ENCODE measurements at places on chromosomes 4 and X.

- DNase-seq: no peak
These were observed 52.1 kb downstream of the PWWP3B start for GRCh38 chrX:106220177-106220576.

DNA sequence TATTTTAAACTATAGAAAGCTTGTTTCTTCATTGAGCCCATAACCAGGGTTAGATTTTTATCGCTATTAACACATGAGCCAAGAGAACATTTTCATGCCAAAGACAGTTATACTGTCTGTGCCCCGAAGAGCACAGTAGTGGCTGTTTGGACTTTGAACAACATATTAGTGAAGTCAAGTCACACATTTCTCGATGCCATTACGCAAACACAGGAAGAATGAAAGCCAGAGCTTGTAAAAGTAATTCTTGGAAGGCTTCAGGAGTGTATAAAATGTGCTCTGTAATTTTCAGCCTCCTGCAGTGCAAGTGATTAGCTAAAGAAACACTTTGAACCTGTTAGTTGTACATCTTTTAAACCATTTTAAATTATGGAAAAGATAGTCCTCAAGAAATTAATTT lies 590.7 kb upstream of the PITX2 start:
- no peak for DNase-seq

DNA sequence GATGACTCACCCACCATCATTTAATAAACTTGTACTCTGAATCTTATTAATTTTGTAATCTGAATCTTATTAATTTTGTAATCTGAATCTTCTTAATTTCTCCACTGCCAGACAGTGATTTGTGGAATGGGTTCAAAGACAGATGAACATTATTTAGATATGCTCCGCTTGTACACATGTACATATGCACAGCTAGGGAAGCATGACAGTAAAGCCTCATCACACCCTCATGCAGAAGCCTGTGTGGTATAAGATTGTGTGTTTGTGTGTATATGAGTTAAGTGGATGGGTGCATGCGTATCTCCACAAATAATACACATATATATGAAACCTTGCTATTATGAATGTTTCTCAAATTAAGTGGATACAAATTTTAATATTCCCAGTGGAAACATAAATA lies 318.5 kb upstream of the SFRP2 start:
- no peak for DNase-seq

- DNase-seq: no peak
These were observed 14.6 kb upstream of the HNRNPD start for GRCh38 chr4:82388405-82388804.

DNA sequence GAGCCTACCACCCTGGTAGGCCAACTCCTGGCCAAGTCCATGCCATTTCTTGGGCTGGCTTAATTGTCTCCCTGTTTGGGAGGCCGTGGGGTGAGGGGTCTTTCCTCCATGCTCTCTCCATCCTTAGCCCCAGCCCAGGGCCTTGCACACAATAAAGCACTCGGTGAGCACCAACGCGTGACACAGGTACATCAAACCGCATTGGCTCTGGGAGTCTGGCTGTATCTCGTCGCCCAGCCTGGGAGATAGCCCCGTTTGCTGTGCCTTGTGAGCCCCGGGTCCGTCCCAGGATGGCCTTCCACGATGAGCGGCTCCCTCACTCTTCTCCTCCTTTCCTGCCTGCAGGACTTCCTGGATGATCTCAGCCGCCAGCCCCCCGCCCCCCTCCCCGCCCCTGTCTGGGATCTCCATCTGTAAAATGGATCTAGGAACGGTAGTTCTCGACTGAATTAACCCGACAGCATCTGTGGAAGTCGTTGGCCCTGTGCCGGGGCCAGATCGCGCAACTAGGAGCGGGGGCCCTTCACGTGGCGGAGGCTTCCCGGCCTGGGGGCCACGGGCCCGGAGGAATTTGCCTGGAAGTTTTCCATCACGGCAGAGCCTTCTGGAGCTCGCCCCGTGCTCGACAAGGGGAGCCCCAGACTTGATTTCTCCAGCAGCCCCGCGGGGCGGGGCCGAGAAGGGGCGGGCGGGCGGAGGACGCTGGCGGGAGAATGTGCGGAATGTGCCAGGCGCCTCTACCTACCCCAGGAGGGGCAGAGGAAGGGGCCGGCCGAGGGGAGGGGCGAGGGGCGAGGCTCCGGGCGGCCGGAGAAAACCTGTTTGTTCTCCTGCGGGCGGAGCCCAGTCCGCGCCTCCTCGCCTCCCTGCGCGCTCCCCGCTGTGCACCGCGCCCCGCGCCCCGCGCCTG lies at the start of gene ZNF185:
TSS of gene ZNF185 (plus strand) at position 846 of the 910 bp plus-strand sequence. CDS start 16,423 bp downstream, outside the sequence.
- no peak for DNase-seq

DNA sequence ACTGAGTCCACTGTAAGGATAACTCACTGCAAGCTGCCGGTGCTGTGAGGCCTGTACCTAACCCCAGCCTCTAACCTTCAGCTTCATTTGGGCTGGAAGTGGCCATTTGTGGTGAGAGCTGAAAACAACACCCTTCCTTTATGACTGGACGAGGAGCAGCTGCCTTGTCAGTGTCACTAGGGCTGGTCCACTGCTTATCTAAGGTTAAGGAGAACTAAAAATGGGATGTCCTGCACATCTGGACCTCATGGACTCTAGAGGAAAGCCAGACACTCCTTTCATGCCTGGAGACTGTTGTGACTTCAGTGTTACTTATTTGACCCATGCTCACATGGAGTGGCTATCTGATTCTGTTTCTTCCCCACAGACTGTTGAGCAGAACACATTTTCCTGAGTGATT lies 139.9 kb downstream of the ZNF518B start:
- DNase-seq: no peak

GRCh38 chrX:115602729-115603389 lies 41.9 kb downstream of the PLS3 start:
- DNase-seq: no peak

DNA sequence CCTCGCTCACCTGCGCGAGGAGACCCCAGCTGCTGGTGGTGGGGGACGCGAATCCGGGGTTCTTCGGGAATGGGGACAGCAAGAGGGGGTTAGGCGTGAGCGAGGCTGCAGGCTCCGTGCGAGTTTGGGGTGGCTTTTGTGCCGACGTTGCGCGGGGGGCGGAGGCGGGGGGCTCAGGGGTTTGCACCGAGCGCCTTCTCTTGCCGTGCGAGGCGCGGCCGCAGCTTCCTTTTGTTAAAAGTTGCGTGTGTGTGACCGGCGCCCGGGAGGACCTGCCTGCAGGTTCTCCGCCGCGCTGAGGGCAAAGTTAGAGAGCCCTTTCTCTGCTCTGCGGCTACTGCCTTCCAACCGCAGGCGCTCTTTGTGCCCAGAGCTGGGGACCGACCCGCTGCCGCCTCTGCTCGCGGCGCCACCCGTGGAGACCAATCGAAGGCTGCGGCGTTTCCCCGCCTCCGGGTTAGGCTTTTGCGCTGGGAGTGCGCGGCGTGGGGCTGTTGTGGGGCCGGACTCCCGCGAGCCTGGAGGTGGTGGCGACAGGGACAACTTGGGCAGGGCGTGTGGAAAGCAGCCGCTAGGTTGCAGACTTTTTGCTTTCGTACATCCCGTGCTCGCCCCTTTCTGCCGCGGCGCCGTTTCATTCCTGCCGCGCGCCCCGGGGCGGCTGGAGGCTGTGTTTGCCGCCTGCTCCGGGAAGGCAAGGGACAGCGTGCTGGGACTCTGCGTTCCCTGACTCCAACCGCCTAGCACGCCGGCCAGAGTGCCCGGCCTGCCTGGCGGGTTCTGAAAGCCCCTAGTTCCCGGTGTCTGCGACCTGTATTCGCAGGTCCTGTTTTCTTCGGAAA lies 716 bp downstream of the KIT start:
- DNase-seq: no peak

DNA sequence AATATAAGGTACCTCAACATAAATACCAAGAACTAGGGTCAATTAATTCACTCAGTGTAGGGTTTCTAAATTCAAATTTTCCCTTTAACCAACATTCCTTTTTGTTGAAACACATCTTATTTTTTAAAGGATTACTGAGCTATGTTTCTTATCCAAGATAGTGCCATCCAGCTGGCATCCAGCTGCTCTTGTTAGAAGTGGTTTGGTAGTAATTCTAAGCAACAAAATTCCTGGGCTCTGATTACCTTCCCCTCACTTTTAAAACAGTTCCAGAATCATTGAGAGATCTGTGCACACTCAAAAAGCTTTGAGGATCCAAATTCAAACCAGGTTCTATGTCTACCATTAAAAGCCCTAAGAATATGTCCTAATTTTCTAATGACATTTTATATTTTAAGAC lies 583.7 kb downstream of the TRIML1 start:
- DNase-seq: no peak

- no peak for DNase-seq
These were observed 85.3 kb upstream of the SLC4A4 start for GRCh38 chr4:71253545-71253944.

DNA sequence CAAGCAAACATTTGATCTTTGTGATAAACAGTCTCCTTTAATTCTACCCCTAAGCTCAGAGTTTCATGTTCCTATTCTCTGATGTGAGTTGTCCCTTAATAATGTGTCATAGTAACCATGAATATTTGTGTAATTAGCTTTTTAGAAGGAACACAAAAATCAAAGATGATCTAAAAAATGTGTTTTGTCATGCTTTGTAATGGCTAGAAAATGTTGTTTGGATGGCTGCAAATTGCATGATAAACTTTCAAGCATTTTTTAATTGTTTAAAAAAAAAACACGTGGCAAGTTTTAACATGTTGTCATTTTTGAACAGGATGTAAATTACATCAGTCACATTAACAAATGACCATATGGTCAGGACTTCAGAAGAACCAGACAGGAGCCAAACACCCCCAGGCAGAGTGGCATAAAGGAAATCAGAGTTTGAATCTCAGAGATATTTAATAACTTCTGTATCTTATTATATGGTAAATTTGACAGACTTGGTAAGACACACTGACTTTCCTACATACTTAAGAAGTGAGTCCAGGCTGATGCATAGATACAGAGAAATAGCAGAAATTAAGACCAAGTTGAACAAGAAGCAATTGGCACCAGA lies 223.9 kb upstream of the VEGFC start:
- DNase-seq: no peak

DNA sequence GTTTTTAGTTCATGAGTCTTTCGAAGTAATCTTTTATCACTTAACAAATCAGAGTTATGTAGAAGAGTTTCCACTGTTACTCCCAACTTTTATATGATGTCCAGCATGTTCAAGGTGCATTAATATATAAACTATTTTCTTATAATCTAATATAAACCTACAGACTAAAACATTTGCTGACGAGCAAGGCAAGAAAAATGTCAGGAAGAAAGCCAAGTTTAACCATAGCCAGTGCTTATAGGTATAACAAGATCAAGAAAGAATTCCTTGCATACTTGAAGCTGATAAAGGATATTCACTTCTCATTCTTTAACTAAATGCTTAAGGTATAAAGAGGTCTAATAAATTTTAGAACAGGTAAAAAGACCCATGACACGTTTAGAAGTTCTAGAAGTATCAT lies 167.7 kb downstream of the NPNT start:
- no peak for DNase-seq

DNA sequence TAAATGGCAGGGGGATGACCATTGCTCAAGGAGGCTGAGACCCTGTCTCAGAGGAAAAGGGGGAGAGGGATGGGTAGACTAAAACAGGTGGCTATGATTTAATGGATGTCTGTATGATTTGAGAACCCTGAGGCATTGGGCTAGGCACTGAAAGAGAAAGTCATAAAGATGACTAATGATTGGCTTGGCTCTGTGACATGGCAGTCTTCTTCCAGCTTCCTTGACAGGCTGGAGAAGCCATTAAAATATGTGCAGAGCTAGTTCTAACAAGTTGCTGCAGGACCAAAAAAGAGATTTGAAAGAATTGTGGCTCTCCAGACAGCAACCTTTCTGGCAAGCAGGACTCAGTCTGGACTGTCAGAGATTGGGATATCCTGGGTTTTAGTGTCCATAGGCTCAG lies 53.6 kb downstream of the AMER1 start:
- no peak for DNase-seq

DNA sequence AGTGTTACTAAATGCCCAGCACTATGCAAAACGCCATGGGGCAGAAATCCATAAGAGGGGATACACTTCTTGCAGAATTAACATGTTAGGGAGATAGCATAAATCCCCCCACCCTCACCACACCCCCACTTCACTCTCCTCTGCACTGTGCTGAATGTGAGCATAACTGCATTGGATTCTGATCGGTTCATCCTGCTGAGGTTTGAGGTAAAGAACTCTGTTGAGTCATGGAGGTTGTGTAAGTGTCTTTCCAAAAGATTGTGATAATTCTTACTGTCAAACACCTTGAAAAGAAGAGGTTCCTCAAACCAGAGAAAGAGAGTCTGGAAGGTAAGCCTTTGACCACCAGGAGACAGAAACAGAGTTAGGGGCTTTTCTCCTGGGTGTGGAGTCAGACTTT lies 43.6 kb downstream of the RBM47 start:
- DNase-seq: no peak

DNA sequence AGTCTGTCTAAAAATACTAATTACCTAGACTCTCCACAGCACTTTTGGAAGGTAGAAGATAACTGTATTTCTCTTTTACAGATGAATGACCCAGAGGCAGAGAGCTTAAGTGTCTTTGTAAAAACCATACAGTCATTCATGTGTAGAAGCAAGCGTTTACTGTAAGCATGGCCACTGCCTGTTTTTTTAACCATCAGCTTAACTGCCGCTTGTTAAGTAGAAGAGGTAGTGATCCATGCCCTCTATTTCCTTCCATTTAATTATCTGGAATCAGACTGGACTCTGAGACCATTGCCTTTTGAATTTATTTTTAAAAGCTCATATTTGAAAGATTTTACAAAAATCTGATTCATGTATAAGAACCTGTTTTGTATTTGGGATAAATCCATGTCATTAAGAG lies 111.2 kb upstream of the TECRL start:
- DNase-seq: no peak

DNA sequence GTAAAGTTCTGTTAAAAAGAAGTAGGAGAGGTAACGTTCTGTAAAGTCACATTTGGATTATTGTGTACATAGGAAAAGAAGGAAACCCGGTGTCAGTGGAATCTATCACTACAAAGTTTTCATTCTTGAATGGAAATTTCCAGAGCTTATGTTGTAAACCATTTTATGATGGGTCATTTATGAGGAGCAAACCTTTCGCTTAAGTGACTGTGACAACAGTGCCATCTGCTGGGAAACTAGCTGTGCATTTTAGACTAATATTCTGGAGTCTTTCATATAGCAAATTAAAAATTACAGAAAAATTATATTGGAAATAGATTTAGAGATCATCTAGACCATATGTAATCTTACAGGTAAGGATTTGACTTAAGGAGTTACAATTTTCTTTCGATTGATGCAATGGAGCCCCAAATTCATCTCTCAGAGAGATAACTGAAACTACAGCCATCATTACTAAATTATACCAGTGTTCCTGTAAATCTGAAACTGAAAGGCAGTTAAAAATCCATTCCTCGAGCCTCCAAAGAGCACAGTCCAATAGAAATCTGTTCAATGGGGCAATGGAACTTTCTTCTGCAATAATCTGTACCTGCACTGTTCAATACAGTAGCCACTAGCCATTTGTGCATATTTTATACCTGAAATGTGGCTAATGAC lies 26.9 kb downstream of the ASB9 start:
- no peak for DNase-seq

DNA sequence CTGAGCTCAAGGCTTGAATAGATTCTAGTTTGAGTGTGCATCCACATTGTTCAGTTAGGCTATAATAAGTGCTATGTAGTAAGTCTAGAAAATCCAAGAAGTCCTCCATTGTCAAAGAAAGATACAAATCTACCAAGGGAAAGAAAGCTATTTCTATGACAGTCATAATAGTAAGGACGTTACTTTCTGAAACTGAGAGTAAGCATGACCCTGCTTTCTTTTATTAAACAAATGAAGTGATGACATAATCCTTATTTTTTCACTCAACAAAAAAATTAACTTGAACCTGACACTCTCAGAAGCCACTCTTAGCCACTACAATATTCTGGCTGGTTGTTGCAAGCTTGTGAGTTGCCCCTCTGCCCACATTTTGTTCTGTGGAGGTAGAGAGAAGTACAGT lies 33.8 kb upstream of the AMELX start:
- no peak for DNase-seq
